ENCODE measurements at places on chromosomes 6 and 20.

GRCh38 chr20:37311710-37312355, 22.4 kb downstream of the MANBAL start:
- DNase-seq = no peak

GRCh38 chr6:163460307-163460782, 45.8 kb downstream of the QKI start:
- DNase-seq = peak; percentile 47

DNA sequence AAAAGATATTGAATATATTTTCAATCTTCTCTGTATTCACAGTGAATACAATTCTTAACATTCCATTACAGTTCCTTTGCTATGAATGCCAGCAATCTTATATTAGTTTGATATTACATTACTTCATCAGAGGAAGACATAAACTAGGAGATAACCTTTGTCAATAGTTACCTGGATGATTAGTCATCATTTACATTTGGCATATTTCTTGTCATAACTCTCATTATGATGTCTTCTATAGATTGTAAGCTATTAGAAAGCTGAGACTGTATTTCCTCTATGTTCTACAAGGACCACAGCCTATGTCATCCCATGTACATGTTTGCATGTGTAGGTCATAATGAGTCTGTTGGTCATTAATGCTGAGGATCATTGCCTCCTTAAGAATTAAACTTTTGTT, 7.8 kb upstream of the PTPRK start:
- DNase-seq = no peak

DNA sequence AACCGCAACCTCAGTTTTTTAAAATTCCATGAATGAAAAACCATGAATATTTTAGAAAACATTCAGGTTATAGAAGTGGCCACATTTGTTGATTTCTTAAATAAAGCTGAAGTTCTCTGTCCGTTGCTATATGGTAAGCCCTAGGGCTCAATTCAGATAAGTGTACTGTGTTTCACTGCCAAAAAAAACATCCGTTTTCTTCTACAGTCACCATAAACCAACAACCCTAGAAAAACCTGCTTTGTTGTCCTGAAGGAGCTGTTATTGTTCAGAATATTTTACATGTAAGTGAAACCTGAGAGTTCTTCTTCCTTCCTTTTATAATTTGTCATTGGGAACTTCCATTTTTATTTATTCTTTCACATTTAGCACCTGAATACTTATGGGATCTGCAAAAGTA, 274.1 kb downstream of the TFAP2A start:
- DNase-seq = no peak

DNA sequence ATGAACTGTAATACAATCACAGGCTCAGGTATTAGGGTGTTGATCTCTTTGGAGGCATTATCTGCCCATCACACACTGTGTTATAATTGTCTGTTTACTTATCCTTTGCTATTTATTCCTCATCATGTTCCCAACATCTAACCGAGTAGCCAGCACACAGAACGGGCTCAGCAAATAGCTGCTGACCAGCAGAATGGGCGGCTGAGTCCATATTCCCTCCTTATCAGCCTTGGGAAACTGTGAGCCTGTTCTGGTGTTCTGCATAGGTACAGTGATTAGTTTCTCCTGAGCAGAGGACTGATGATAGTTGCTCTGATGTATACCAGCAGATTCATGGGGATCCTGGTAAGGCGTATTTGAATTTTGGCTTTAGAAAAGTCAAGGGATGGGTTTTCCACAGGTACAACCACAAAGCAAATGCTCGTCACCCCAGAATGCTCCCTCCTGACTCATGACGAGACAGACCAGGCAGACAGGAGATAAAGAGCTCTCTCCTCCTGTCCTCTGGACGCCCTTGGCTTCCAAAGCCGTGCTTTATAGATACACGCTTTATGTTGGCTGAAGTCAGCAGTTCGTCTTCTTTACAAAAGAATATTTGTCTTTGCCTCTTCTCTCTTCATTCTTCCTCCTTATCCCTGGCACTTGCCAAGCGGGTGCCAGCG, 166.7 kb downstream of the TTLL2 start:
- DNase-seq = no peak

DNA sequence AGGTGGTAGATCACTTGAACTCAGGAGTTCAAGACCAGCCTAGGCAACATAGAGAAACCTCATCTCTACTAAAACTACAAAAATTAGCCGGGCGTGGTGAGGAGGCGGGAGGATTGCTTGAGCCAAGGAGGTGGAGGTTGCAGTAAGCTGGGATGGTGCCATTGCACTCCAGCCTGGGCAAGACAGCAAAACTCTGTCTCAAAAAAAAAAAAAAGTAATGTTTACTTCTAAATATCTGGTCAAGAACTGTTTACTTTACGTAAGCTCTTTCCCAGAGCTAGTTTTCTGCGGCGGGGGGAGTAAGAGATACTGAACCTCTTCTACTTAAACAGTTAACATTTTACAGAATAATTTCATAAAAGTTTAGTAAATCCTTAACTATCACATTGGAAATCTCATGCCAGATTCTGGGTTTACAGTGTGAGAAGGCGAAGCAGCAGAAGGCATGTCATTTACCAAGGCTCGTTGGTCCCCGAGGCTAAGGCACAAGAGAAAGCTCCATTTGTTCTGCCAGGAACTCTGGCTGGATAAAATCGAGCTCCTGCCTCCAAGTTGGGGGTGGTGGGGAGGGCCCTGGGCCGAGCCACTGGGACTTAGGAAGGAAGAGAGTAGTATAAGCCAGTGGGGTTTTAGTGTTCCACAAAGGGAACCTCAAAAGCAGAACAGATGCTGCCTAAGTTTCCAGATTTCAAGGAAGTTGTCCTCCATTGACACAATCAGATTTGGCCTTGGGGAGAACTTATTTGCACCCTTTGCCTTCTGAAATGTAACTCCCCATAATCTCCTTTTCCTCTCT, 41.7 kb downstream of the ARFGEF2 start:
- no peak for DNase-seq

GRCh38 chr6:125132058-125132457, 21.5 kb upstream of the TPD52L1 start:
- DNase-seq = no peak

Data from activated CD4-positive, alpha-beta T cell treated with anti-CD3 and anti-CD28 coated beads, Interleukin-2, Interleukin-6, amounts not matched to agents 100 ng/mL and 50 ng/mL, durations not matched to agents 16 hours and 8 hours (primary cell).